ENCODE measurements at places on chromosomes 2 and 18.

DNA sequence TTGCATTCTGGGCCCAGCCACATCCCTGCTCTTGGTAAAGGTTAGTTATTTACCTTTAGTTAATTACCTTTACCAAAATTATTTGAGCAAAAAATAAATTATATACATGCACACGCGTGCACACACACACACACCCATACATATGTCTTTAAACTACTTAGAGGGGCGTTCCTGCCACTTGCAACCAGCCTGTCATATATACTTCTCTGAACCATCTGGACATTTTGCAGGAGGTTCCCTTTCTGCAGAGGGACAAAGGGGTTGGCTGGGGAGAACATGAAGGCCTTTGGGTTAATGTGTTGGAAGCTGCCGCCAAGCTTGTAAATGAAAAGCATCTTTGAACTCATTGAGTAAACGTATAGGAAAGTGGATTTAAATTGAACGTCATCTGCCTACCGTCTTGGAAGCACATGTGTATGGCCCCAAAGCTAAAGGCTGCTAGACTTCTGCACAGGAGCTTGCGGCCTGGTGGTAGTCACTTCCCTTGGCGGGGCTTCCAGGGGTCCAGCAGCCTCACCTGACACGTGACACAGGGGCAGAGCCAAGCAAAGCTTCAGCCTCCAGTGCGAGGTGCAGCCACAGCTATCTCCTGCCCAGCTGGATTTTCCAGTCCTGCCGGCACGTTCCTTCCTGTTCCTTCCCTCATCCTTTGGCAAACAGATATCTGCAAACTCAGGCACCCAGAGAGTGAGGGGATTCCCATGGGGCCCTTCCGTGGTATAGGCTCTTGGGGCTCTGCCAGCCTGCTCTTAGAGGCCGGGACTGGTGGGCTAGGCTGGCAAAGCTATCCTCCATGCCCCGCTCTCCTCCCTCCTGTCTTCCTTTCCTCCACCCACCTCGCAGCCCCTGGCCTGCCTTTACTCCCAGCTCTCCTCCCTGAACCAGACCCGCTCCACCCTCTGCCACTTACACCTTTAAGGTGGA, 46.1 kb downstream of the SERTAD2 start:
- no peak for DNase-seq

DNA sequence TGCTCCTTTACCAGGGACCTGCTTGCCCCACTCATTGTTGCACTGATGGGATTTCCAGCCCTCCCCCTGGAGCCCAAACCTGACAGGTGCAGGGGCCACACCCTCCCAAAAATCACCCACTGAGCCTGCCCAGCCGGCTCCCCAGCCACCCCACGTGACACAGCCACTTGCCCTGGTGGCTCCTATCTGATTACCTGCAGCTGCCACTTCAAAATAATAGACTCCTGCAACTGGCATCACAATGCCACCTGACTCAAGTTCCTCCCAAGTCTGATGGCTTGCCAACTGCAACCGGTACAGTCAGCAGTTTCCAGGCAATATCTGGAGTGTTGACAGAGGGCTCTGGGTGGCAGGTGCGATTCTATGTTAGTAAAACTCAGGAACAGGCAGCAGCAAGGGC, 66.2 kb downstream of the CRACDL start:
- DNase-seq = no peak

DNA sequence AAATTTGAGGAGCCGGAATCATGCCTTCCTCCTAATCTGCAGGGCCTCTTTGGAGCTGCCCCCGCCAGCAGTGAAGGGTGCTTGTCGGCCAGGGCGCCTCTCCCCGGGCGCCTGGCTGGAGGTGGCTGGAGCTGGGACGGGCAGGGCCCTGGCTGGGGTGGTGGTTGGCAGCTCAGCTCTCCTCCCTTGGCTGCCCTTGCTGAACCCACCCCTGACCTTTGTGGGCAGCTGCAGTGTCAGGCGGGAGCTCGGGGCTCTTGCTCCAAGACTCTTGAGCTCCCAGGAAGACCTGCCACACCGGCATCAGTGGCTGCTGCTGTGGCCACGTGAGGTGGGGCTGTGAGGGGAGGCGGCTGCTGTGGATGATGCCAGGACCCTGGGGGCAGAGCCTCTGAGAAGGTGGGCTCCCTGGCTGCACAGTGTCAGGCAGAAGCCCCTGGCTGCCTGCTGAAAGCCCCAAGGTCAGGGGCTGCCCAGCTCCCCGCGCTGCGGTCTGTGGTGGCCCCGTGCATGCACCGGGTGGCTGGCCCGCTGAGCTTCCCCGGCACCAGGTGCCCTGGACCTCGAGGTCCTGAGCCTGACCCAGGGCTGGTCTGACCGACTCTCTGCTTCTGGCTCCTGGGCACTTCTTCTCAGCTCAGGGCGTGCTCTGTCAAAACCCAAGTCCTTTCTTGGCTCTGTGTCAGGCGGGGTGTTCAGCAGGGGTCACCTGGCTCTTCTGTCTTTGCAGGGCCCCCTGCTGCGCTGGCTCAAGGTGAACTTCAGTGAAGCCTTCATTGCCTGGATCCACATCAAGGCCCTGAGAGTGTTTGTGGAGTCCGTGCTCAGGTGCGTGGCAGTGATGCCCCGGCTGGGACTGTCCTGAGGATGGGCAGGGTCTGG, 34.5 kb downstream of the PDIA6 start:
- no peak for DNase-seq

DNA sequence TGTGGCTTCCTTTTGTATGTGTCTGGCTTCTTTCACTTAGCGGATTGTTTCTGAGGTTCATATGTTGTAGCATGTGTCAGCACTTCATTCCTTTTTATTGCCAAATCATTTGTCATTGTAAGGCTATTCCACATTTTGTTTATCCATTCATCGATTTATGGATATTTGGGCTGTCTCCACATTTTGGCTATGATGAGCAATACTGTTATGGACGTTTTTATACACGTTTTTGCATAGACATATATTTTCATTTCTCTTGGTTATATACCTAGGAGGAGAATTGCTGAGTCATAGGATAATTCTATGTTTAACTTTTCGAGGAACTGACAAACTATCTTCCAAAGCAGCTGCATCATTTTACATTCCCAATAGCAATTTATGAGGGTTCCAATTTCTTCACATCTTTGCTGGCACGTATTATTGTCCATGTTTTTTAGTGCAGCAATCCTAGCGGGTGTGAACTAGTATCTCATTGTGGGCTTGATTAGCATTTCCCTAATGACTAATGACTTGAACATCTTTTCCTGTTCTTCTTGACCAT, 48.1 kb upstream of the TBC1D8 start:
- no peak for DNase-seq

DNA sequence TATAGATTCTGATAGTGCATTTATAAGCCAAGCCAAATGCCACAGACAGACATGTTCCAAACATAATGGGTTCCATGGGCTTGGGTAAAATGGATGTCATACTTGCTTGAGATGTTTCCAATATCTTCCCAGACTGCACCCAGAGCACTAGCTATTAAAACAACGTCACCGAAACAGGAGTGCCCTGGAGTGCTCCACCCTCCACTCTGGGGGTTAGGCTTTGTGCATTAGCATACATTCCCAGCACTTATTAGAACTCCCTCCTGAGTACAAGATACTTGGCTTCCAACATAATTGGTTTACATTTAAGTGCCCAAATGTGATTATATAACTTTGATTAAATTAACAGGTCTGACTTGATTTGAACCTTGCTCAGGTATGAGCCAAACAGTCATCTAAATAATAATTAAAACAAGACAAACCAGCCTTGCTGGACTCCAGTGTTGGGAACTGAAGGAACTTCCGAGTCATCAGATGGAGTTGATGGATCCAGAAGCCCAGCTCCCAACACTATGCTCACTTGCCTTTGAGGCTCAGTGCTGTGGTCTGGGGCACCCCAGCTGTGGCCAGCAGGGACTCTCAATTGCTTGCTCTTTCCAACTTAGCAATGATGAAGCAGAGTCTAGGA, 60.5 kb upstream of the LGALSL start:
- no peak for DNase-seq
